Activated naive CD8-positive, alpha-beta T cell treated with anti-CD3 and anti-CD28 coated beads, Interleukin-2, amount 10 ng/mL, durations not matched to agents 7 days and 5 days (primary cell): ENCODE measurements at places on chromosomes 11 and 22. TPM values are rescaled to one million over a fixed set of nuclear protein-coding genes. Genes with fewer than 3 reads are reported as not detected.
A peak's percentile ranks its signal among the peaks of the same experiment; 100 is the strongest.

The CARNS1 gene
- total RNA-seq, result 5.5 TPM

The RAG1 gene
- 0.34 TPM for total RNA-seq

The RIBC2 gene
- 11.2 TPM for total RNA-seq

The MARK2 gene
- total RNA-seq, result 62.3 TPM

The PATE4 gene
- total RNA-seq, result not detected

The SLC22A6 gene
- total RNA-seq, result not detected

The OR52A1 gene
- not detected for total RNA-seq

The OR52E8 gene
- total RNA-seq, result not detected

The MYRF gene
- total RNA-seq, result 3.4 TPM

The FJX1 gene
- total RNA-seq, result not detected

The LRFN4 gene
- total RNA-seq, result 16.4 TPM

The KCNK4 gene
- not detected for total RNA-seq

The APOL4 gene
- 6.5 TPM for total RNA-seq

The LRRC51 gene
- total RNA-seq, result 5.1 TPM

DNA sequence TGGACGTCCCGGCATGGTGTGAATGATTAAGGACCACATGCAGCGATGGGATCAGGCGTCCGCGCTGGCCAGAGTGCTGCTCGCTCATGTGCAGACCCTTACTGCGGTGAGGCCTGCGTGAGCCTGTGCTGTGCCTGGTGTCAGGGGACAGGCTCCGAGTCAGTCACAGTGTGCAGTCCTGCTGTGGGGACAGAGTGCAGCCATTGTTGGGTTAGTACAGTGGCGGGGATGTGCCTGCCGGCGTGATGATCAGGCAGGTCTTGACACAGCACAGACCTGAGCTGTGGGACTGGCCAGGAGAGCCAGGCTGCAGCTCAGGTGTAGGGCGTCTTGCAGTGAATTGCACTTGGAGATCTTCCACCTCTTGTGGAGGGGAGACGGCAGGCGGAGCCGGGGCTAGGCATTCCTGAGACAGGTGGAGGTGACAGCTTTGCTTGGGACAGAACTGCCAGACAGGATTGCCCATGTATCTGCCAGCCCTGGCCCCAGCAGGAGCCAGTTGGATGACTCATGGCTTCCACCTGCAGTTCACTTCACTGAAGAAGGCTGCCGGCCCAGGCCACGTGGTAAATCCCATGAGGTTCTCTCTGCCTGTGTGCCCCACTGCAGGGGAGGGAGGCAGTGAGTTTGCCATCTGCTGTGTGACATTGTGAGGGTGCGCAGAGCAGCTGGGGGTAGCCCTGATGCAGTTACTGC, 17.3 kb downstream of the TRMU start:
- no peaks in the 10 kb centered on the region for H3K27me3 ChIP-seq
- peaks cover 16% of the 10 kb centered on the region for H3K36me3 ChIP-seq
- peak overlapping the region; percentile 61 for H3K27ac ChIP-seq
- H3K4me1 ChIP-seq, result no peaks in the 10 kb centered on the region

- no peak overlapping the region for H3K27ac ChIP-seq
- H3K27me3 ChIP-seq, result no peaks in the 10 kb centered on the region
- no peak for DNase-seq
- no peaks in the 10 kb centered on the region for H3K4me1 ChIP-seq
- H3K36me3 ChIP-seq, result no peaks in the 10 kb centered on the region
- H3K4me3 ChIP-seq, result no peak overlapping the region
Observed at GRCh38 chr11:127106938-127107337, 106.4 kb upstream of the KIRREL3 start.

DNA sequence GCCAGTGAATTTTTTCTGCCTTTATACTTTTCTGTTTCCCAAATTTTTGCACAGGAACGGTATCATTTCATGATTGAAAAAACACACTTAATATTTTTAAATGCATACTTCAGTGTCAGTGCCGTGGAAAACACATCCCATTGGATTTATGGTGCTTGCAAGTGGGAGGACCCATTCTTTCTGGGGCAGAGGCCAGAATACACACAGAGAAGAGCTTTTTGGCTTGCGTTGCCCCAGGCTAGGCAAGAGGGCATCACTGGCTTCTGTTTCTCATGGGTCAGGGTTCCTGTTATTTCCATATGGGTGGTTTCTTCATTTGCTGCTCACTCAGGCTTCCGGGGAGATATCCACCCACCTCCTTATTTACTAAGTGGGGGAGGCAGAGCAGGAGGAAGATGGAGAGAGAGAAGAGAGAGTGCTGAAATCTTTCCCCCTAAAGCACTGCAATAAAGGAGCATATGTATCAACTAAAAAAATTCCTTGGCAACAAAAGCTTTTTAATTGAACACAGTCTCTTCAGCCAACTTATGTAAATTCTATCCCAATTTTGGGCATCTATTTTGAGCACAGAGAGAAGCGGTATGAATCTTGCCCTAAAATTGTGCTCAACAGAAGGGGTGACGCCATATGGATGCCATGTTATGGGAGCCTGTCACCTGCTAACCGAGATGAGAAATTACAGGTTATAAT, 66.0 kb upstream of the KIRREL3 start:
- no peak overlapping the region for H3K4me3 ChIP-seq
- no peaks in the 10 kb centered on the region for H3K36me3 ChIP-seq
- H3K4me1 ChIP-seq, result no peaks in the 10 kb centered on the region

- no peak for DNase-seq
- no peak overlapping the region for H3K4me3 ChIP-seq
- H3K4me1 ChIP-seq, result peaks cover 30% of the 10 kb centered on the region
- H3K27me3 ChIP-seq, result no peaks in the 10 kb centered on the region
- peaks cover 12% of the 10 kb centered on the region for H3K36me3 ChIP-seq
Observed at GRCh38 chr11:94926698-94927237, 46.6 kb downstream of the CWC15 start.

DNA sequence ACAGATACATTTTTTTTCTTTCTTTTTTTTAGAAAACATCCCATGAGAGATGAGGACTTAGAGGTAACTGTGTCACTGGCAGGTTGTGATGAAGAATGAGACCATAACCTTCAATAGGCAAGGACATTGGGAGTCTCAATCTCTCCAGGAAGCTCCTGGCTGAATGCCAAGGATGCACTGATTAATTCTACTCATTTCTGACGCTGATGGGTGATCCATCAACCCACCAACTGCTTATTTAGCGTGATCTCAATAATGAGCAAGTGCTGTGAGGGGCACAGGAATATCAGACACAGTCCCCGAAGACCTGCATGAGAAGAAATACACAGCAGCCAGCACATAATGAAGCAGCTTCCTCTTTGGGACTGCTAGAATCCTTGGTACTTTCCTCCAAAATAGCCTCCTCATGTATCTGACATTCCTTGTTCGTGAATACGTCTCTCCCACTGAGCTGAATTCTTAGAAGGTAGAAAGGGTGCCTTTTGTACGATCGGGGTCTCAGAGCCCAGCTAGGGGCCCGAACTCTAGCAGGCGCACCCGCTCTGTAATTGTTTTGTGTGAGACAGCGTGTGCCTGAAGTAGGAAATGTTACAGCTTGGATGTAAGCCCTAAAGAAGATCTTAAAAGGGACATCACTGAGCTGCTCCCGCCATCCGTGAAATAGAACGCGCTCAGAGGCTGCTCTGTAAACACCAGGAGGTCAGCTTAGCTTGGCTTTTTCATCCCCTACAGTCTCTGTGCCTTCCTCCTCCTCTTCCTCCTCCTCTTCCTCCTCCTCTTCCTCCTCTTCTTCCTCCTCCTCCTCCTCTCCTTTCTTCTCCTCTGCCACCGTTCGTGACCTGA, 7.2 kb downstream of the CLMP start:
- no peak for DNase-seq
- no peak overlapping the region for H3K4me3 ChIP-seq
- H3K27ac ChIP-seq, result peak overlapping the region; percentile 24
- H3K4me1 ChIP-seq, result peaks cover 24% of the 10 kb centered on the region
- no peaks in the 10 kb centered on the region for H3K36me3 ChIP-seq

- no peaks in the 10 kb centered on the region for H3K36me3 ChIP-seq
- H3K4me1 ChIP-seq, result no peaks in the 10 kb centered on the region
- DNase-seq, result no peak
- no peak overlapping the region for H3K4me3 ChIP-seq
Observed at GRCh38 chr11:107683061-107683460, 28.8 kb downstream of the SLN start.

GRCh38 chr11:62419314-62419929, 589 bp downstream of the SCGB1A1 start:
- no peaks in the 10 kb centered on the region for H3K4me1 ChIP-seq

GRCh38 chr11:45288339-45288738, 2.2 kb upstream of the SYT13 start:
- no peak overlapping the region for H3K4me3 ChIP-seq
- no peaks in the 10 kb centered on the region for H3K4me1 ChIP-seq
- no peaks in the 10 kb centered on the region for H3K36me3 ChIP-seq
- H3K27me3 ChIP-seq, result peaks cover 74% of the 10 kb centered on the region
- no peak overlapping the region for H3K27ac ChIP-seq

GRCh38 chr11:8209208-8209807, 40.5 kb upstream of the RIC3 start:
- peaks cover 28% of the 10 kb centered on the region for H3K27me3 ChIP-seq
- DNase-seq, result no peak
- H3K4me3 ChIP-seq, result no peak overlapping the region
- no peak overlapping the region for H3K27ac ChIP-seq

- peaks cover 3% of the 10 kb centered on the region for H3K36me3 ChIP-seq
- H3K27ac ChIP-seq, result peak overlapping the region; percentile 91
- peak; percentile 76 for DNase-seq
- H3K4me3 ChIP-seq, result peak overlapping the region; percentile 84
- H3K27me3 ChIP-seq, result no peaks in the 10 kb centered on the region
Observed at GRCh38 chr22:41447435-41448188, 1.0 kb upstream of the TOB2 start.

- no peaks in the 10 kb centered on the region for H3K4me1 ChIP-seq
- no peak for DNase-seq
- H3K36me3 ChIP-seq, result no peaks in the 10 kb centered on the region
- no peak overlapping the region for H3K4me3 ChIP-seq
Observed at GRCh38 chr11:119509969-119510401, 87.0 kb upstream of the THY1 start.

DNA sequence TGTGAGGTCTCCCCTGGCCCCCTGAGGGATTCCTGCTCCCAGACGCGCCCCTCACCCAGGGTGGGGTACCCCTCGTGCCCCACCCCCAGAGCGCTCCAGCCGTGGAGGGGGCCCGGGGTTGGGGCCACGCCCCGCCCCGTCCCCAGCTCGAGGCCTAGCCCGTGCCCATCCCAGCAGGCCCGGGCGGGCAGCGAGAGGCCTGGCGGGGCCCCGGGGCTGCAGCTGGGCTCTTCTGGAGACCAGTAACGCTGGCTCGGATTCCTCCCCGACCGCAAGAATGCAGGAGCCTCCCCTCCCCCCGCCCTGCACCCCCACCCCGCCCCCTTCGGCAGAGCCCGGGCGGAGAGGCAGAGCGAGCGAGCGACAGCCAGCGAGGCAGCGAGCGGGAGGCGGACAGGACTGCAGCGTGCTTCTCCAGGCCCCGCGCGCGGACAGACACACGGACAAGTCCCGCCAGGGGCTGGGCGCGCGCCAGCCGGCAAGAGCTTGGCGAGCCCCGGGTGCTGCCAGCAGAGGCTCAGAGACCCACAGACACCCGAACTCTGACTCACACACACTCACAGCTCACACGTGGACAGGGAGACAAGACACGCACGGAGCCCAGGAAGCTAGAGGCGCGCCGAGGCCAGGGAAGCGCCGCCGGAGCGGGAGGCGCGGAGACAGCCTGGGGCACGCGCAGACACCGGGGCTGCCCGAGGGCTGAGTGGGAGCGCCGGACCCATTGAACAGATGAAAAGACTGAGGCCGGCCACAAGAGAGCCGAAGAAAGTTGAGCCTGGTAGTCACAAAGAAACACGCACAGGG, 15.2 kb downstream of the BCL9L start:
- peak overlapping the region; percentile 84 for H3K4me3 ChIP-seq
- H3K4me1 ChIP-seq, result peaks cover 57% of the 10 kb centered on the region
- H3K27ac ChIP-seq, result peak overlapping the region; percentile 85
- peak; percentile 53 for DNase-seq
- peaks cover 5% of the 10 kb centered on the region for H3K36me3 ChIP-seq
- H3K27me3 ChIP-seq, result no peaks in the 10 kb centered on the region

GRCh38 chr11:17014321-17014832, at the start of gene PLEKHA7:
TSS of gene PLEKHA7 (minus strand) at chr11:17014414. CDS start at chr11:17014401, 13 bp downstream.
- H3K27me3 ChIP-seq, result peaks cover 38% of the 10 kb centered on the region
- DNase-seq, result peak; percentile 37
- H3K36me3 ChIP-seq, result no peaks in the 10 kb centered on the region
- H3K4me3 ChIP-seq, result peak within 1 kb of the TSS; percentile 87
- H3K27ac ChIP-seq, result peak within 1 kb of the TSS; percentile 32

GRCh38 chr11:109132539-109132938, 289.5 kb upstream of the C11orf87 start:
- H3K4me1 ChIP-seq, result no peaks in the 10 kb centered on the region
- H3K36me3 ChIP-seq, result no peaks in the 10 kb centered on the region
- H3K4me3 ChIP-seq, result no peak overlapping the region
- H3K27ac ChIP-seq, result no peak overlapping the region

DNA sequence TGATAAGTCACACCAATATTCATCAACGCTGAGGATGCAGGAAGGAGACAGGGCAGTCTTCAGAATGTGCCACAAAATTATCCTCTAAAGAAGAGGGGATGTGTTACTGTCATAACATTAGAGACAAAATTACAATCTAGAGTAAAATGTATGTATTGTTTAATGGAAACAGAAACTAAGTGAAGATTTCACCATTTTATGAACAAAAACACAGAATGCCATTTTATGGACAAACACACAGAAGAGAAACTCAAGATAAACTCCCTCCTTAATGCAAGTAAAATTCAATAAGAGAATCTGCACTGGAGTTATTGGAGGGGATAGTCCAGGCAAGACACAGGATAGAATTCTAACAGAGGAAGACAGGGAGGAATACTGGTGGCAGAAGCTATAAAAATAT, 62.8 kb downstream of the LARGE2 start:
- no peak for DNase-seq
- no peak overlapping the region for H3K27ac ChIP-seq
- H3K36me3 ChIP-seq, result no peaks in the 10 kb centered on the region
- H3K4me3 ChIP-seq, result no peak overlapping the region
- peaks cover 11% of the 10 kb centered on the region for H3K4me1 ChIP-seq
- no peaks in the 10 kb centered on the region for H3K27me3 ChIP-seq

GRCh38 chr22:45254388-45254787, 13.7 kb upstream of the KIAA0930 start:
- H3K4me3 ChIP-seq, result no peak overlapping the region
- no peaks in the 10 kb centered on the region for H3K27me3 ChIP-seq
- peaks cover 4% of the 10 kb centered on the region for H3K4me1 ChIP-seq
- H3K36me3 ChIP-seq, result no peaks in the 10 kb centered on the region

- no peaks in the 10 kb centered on the region for H3K36me3 ChIP-seq
- peaks cover 3% of the 10 kb centered on the region for H3K27me3 ChIP-seq
- no peak overlapping the region for H3K4me3 ChIP-seq
- DNase-seq, result no peak
Observed at GRCh38 chr11:57983191-57983590, 40.5 kb upstream of the OR9Q1 start.

- no peak overlapping the region for H3K4me3 ChIP-seq
- H3K36me3 ChIP-seq, result no peaks in the 10 kb centered on the region
- H3K27me3 ChIP-seq, result peaks cover 61% of the 10 kb centered on the region
- no peak for DNase-seq
Observed at GRCh38 chr11:119730789-119731386, 1.9 kb upstream of the NECTIN1 start.

DNA sequence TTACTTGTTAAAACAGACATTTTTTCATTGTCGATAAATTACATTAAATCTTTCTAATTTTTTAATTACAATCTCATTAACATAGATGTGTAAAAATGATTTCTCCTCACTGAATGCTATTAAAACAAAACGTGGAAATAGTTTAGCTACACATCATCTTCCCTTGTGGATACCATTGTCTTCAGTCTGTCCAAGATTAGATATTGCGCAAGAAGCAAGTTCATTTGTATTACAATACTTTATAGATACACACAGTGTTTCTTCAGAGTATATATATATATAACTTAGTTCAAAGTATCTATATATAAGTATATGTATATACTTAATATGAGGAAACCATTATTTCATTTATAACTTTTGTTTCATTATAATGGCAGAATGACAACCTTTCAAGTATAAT, 883.3 kb upstream of the CNTN5 start:
- H3K4me1 ChIP-seq, result no peaks in the 10 kb centered on the region
- no peaks in the 10 kb centered on the region for H3K36me3 ChIP-seq
- H3K4me3 ChIP-seq, result no peak overlapping the region
